ENCODE measurements at places on chromosomes 1 and 21. TPM values are rescaled to one million over a fixed set of nuclear protein-coding genes. Genes with fewer than 3 reads are reported as not detected.

DNA sequence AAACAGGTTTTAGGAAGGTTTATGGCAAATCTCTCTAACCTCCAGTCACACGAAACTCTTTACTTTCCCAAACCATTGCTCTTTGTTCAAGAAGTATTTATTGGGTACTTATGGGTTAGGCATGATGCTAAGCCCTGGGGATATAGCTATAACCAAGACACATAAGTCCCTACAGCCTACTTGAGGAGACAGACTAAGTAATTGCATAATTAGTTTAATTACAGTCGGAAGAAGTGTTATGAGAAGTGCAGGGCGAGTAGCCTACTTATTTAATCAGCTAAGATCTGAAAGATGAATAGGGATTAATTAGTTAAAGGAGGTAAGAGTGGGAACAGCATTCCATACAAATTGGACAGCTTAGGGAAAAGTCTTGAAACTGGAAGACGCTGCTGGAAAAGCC is 13.2 kb upstream of the NASP start:
- DNase-seq: no peak

GRCh38 chr1:23800400-23801337 is at the start of gene GALE:
TSS of gene GALE (minus strand) at chr1:23800754. CDS start at chr1:23799007, 1,747 bp downstream.
- DNase-seq: peak; percentile 99

PALMD gene
- not detected for total RNA-seq

GRCh38 chr1:101290119-101290921 is 53.5 kb downstream of the S1PR1 start:
- no peak for DNase-seq
